ENCODE measurements at places on chromosomes 13 and 19.

- DNase-seq, result no peak
These were observed 49.2 kb upstream of the PCCA start for GRCh38 chr13:100039740-100040139.

- DNase-seq, result no peak
These were observed 2.0 kb downstream of the PHLDB3 start for GRCh38 chr19:43502419-43502976.

- DNase-seq, result no peak
These were observed 585.2 kb downstream of the PCDH9 start for GRCh38 chr13:66644855-66645460.

- DNase-seq, result peak; percentile 61
These were observed 4.4 kb upstream of the TMEM272 start for GRCh38 chr13:51849145-51850101.

DNA sequence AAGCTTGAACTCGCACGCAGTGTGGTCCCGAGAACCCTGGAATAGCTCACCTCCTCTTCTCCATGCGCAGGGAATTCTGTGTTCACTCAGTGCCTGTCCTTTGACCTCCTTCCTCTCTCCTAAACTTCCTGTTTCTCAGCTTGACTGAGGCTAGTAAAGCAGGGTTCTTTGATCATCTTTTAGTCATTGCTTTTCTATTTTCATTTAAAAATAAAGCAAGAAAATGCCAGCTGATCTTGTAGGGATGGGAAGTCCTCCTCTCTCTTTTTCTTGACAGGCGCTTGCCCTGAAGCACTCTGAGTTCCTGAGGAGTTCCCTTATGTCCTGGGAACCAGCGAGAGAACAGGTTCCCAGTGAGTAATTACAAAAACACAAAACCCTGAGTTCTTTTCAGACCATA is 62.8 kb downstream of the ARHGEF7 start:
- DNase-seq, result no peak

- no peak for DNase-seq
These were observed 4.2 kb upstream of the RNF113B start for GRCh38 chr13:98181111-98181815.

DNA sequence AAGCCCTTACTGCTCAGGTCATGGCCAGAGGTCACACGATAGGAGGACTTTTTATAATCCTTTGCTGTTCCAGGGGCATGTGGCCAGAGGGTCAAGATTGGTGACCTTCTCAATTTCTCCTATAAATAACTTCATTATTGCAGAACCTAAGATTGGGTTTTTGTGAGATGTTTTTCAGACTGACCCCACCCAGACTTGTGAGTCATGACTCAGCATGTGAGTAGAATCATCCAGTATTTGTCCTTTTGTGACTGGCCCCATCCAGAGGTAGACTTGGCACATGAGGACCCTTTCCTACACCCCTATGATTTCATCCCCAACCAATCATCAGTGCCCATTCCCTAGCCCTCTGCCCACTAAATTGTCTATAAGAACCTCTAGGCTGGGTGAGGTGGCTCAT is 84.5 kb upstream of the ABCC4 start:
- no peak for DNase-seq
